Cerebellar nuclear complex (tissue), 1 donor: ENCODE measurements at places on chromosomes 1 and 21.

DNA sequence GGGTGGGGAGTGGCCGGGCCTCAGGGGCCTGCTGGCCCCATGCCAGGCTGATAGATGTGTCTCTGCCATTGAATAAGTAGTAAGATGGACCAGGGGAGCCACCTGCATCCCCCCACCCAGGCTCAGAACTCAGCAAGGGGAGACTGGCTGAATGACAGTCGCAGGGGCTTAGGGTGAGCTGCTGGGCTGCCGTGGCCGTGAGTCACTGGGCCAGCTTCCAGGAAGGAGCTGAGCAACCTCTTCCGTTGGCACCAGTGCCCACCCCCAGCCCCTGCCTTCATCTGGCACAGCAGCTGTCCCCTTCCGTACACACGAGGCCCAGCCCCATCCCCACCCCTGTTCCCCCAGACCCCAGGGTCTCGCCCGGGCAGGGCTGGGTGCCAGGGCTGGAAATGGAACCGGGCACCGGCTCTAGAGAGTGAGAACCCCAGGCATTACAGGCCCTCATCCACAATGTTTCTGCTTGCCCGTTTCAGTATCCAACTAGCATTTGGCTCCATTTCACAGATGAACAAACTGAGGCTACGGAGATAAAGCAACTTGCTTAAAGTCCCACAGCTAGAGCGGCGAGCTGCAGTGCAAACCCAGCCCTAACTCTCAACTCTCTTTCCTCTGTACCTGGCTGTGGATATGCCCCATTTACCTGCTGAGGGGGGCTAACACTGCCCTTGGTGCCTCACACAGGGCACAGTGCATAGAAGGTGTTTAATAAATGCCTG, 10.2 kb downstream of the WNT4 start:
- DNase-seq, result no peak

DNA sequence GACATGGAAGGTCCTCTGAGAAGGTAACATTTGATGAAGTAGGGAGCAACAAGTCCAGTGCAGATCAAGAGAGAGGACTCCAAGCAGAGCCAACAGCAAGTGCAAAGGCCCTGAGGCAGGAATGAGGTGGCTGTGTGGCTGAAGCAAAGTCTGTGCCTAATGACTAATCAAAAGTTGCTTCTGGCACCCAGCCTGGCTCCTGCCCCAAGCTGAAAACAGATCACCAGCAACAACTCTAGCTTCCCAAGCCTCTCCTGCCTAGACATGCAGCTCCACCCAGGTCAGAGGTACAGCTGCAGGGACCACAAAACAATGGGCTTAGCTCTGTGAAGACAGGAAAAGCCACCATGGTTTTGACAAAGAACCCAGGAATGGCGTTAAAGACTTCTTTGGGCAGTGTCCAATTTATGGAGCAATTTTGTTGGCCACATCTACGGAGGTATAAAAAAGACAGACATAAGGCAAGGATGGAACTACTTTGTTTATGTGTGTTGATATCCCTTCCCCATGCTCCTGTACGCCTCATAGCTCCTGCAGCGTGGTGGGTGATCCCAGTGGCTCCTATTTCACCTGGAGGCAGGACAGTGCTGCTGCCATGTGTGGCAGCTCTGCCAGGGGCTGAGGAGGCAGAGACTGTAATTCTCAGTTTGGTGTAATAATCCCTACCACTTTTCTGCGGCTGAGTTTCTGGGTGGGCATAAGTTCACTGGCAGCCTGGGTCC, 26.4 kb upstream of the IGSF3 start:
- no peak for DNase-seq

- DNase-seq, result no peak
Measured at GRCh38 chr1:160706526-160707235, 4.9 kb downstream of the CD48 start.

GRCh38 chr21:41933313-41934079, 20.3 kb downstream of the C2CD2 start:
- DNase-seq, result no peak

DNA sequence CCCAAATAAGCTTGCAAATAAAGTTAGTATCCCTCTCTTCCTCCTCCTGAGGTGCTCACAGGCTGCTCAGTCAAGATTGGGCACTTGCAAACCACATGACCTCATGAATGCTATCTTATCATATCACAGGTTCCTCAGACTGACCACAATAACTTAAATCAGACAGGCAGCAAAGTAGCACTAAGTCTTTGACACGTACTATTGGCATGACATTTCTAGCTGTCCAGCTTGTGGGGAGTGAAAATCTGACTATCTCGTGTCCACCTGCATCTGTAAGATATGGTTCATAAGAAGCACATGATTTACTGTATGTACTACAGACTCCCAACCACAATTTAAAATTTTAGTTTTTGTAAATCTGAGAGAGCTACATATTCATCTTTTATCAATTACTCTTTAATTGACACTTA, 58.0 kb upstream of the GFI1 start:
- no peak for DNase-seq

DNA sequence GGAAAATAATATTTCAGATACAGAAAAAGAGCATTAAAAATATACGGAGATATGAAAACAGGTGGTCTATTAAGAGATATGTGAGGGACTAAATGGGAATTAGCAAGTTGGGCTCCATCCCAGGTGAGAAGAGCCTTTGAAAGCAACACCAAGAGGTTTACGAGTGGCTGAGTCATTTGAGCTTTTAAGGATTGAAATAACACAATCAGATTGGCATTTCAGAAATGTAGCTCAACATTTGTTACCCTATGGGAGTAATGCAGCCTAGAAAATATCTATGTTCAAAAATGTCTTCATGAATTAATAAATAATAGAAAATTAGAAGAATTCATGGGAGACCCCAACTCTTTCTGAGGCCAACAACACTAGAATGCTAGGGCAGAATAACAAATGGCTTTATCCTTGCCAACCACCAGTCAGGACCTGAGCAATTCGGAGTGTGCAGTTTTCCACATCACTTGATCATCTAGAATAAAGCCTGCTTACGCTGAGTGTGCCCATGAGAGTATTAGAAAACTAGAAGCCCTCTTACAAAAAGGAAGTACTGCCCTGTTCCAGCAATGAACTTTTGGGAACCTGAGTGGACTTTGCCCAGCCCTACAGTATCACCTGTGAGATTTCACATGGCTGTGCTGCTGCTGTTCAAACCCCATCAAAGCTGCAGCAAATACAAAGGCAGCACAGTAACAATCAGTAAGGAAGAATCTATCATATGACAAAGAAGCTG, 538.0 kb upstream of the CAMK1G start:
- no peak for DNase-seq

DNA sequence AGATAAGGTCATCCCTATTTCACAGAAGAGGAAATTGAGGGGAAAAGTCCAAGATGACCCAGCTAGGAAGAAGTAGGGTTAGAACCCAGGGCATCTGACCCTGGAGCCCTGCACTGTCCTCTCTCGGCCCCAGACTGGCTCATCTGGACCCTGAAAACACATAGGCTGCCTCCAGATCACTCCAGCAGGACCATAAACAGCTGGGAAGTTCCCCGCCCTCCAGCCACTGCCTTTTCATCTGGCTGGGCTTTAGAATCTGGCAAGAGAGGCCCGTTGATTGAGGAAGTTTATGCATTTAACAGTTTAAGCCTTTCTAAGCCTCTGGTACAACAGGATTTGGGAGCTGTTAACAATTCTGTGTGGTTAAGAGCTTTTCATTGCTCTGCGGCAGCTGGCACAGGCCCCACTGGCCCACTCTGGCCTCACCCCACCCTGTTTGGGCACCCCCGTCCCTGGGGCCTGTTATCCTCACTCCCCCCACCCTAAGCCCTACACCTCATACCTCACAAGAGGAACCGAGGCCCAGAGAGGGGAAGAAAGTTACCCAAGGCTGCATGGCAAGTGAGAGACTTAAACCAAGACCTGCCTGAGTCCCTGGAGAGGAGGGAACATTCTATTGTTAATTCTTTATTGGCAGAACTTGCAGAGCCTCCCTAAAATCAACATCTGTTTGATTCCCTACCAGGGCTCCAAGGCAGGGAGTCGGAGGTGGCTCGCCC, 84.2 kb downstream of the EPHB2 start:
- DNase-seq, result no peak

GRCh38 chr1:13536571-13536970, 22.8 kb upstream of the LRRC38 start:
- no peak for DNase-seq

GRCh38 chr1:19730793-19731192, 66.1 kb downstream of the HTR6 start:
- no peak for DNase-seq

DNA sequence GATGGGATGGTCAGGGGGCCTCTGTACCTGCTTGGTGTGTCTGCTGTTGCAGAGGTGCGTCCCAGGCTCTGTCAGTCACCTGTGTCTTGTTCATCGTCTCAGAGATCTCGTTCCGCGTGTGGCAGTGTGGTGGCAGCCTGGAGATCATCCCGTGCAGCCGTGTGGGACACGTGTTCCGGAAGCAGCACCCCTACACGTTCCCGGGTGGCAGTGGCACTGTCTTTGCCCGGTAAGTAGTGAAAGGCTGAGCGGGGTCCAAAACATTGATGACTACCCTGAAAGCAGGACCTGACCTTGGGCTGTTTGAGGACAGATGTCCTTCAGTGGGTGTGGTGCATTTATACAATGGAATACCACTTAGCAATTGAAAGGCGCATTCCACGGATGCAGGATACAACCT, 171.0 kb downstream of the PGBD5 start:
- no peak for DNase-seq

DNA sequence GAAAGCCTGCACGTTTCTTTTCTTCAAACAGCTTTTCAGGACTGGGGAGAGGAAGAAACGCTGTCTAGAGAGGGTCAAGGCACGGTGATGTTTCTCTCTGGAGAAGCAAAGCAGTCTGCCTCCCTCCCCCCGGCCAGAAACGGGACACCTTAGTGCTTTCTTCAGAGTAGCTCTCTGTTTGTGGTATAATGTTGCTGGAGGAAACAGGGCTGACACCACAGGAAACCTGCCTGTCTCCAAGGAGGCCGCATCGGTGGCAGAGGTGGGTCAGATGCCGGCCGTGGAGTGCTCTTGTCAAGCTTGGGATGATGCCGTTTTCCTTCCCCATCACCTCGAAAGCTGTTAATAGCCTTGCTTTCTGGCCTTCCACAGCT, 139.4 kb downstream of the DHRS3 start:
- no peak for DNase-seq

DNA sequence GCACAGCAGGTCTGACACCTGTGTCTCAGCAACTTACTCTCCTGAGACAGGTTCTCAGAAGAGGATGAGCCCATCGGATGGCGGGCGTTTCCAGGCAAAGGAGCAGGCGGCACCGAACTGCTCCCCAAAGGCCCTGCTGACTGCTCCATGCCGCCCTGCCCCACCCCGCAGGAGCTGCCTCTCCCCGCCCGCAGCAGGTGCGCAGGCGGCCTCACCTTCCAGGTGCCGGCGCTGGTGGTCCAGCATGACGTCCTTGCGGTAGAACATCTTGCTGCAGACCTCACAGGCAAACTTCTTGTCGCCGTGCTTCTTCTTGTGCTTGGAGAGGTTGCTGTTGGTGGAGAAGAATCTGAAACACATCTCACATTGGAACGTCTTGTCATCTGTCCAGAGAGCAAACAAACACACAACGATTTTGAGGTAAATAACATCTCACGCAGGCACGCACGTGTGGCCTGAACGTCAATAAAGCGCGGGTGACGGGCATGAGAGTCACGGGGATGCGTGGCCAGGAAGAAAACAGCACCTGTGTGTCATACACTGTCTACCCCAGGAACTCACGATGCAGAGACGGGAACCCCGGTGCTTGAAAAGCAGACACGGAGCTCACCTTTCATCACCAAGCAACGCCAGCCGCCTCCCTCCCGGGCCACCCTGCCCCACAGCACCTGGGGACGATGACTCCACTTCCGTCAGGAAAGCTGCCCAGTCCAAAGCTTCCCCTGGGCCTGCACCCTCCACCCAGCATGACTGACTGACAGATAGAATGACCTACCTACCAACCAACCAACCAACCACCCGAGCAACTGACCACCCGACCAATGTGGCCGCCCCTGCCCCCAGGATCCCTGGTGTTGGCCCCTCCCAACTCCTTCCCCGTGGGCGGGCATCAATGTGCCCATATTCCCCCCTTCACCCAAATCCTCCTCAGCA, 50.9 kb downstream of the PRDM15 start:
- DNase-seq, result no peak
